Activated CD4-positive, alpha-beta T cell treated with anti-CD3 and anti-CD28 coated beads, Interleukin-10, Interleukin-2, amounts not matched to agents 100 ng/mL and 50 ng/mL, durations not matched to agents 16 hours and 8 hours (primary cell): ENCODE measurements at places on chromosomes 5 and 9.

DNA sequence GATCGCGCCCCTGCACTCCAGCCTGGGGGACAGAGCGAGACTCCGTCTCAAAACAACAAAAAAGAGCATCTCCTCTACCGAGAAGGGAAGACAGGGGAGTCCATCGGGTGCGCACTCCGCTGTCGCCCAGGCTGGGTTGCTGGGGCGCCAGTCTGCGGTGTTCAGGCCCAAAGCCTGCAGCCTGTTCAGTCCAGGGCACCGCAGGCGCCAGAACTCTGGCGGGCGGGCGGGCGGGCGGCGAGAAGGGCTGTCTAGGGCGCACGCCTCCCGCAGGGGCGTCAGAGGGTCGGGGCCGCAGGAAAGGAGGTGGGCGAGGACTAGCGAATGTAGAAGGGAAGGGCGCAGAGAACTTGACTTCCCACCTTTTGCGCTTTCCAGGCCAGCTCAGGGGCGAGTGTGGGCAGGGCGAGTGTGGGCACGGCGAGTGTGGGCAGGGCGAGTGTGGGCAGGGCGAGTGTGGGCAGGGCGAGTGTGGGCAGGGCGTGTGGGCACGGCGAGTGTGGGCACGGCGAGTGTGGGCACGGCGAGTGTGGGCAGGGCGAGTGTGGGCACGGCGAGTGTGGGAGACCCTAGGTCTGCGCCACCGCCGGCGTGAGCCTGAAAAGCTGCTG is 10.5 kb downstream of the PROP1 start:
- DNase-seq = no peak

GRCh38 chr9:6827439-6828145 is 69.8 kb downstream of the KDM4C start:
- peak; percentile 77 for DNase-seq

- DNase-seq = peak; percentile 41
Observed at GRCh38 chr5:52989781-52990527, 802 bp downstream of the ITGA2 start.

- DNase-seq = no peak
Observed at GRCh38 chr9:76338418-76338817, 55.8 kb downstream of the RFK start.

DNA sequence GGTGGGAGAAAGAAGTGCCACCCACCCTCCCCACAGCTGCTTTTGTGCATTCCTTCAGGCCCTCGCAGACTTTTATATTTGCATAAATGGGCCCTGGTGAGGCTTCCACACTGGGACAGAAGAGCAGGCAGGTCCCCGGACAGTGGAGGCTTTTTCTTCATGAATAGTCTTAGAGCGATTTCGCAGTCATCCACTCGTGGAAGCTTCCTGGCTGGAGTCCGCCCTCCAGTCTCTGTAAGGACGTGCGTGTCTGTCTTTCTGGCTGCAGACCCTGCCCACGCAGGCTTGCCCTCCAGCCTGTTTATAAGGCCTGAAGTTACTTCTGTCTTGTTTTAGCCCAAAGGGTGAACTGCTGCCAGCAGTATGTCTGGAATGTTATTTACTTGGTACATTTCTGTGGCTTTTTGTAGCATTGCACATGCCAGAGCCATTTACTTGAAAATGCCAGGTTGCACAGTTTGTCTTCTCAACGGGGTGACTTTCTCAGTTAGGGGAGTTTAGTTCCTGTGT is 195.7 kb downstream of the AOPEP start:
- no peak for DNase-seq

DNA sequence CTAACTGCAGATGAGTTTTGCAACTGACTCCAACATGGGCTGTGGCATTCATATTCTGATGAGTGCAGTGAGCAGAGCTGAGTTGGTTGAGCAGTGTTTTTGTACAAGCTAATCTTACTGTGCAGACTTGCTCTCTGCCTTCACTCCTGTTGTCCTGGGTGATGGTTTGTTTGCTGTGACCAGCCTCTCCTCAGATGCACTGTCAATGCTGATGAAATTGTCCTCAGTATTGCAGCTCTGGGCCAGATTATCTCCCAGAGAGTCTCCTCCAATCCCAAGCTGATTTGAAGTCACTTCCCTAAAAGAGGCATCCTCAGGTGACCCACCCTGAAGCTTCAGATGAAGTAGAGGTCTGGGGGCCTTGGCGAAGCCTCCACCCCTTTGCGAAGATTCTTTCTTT is 581.8 kb downstream of the ACTL7B start:
- no peak for DNase-seq

- peak; percentile 41 for DNase-seq
Observed at GRCh38 chr9:4366591-4367330, 66.9 kb upstream of the GLIS3 start.

DNA sequence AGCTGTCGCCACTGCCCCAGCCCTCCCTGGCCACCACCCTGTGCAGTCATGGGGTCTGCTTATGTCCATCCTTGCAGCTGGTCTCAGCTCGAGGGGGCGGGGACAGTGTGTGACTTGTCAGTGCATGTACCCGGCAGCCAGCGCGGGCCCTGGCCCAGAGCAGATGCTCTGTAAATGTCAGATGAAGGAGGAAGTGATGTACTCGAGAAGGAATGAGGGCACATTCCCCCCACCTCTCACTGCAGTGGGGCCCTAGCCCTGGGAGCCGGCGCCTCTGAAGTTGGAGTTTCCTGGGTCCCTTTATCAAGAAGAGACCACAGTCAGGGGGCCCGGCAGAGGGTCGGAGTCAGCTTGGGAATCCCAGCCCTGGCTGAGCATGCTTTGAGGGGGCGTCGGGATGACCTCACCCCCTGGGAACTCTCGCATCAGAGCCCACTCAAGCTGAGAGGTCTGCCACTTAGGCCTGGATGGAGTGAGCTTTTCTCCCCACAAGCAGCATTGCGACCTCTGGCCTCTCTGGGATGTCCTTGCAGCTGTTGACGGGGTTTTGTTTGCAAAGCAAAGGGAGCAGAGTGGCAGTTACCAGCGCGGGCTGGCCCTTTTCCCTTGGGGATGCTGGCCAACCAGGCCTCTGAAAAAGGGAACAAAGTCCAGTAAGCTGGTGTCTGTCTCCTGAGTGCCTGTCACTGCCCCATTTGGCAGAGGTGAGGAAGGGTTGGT is 19.0 kb downstream of the NEURL1B start:
- DNase-seq = no peak

DNA sequence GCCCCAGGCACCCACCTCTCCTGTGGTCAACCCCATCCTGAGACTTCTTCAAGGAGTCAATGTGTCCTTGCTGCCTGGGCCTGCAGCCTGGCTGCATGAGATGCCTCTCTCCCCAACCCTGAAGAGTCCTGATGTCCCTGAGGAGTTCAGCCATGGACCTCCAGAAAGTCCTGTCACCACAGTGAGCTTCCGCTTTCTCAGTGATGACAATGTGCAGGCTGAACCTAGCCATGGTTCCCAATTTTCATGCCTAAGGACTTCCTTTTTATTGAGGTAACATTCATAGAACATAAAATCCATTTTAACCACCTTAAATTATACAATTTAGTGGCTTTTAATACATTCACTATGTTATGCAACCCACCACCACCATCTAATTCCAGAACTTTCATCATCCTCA is 29.1 kb downstream of the DAP start:
- no peak for DNase-seq

DNA sequence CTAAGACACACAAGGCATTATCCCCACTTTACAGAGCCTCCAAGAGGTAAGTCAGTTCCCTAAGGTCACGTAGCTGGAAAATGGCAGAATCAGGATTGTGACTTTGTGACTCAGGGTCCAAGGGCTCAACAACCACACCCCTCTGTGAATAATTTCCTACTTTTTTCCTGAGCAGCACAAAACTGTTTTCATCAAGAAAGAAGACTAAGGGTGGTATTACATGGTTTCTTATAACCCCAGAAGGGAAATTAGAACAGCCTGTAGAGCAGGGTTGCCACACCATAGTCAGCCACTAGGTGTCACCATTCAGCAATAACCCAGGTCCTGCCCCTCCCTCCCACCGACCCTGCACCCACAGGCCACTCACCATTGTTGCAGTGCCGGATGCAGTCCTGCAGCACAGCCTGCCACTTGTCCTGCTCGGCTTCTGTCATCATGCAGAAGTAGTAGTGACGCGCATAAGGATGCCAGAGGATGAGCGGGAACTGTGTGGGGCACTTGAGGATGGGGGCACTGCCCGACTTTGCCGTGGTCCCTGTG is 72.1 kb downstream of the LRSAM1 start:
- peak; percentile 34 for DNase-seq

DNA sequence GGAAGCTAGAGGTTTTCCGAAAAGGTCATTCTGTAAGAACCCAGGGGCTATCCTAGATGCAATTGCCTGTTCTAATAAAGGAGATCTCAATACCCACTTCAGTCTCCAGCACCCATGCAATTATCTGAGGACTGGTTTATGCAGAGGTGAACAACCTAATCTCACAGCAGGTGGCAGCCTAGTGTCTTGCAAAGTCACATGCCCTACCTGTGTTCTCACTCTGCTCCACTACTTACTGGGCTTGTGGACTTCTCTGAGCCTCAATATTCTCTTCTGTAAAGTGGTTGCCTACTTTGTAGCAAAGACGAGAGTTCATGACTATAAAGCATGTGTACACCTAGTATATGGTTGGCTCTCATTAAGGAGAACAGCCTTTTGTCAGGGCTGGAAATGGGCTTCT is 21.0 kb upstream of the ALDH1B1 start:
- DNase-seq = peak; percentile 33

DNA sequence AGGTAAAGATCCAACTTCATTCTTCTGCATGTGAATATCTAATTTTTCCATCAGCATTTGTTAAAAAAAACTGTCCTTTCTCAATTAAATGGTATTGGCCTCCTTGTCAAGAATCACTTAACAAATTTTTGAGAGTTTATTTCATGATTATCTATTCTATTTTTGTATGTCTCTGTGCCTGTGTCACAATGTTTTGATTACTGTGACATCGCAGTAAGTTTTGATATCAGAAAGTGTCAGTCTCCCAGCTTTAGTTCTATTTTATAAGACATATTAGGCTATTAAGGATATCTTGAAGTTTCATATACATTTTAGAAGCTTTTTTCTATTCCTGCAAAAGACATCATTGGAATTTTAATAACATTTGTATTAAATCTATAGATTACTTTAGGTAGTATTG is 33.6 kb downstream of the GABRA6 start:
- no peak for DNase-seq

- no peak for DNase-seq
Observed at GRCh38 chr9:137423514-137424291, 510 bp downstream of the NOXA1 start.

- DNase-seq = no peak
Observed at GRCh38 chr9:14923701-14924100, 13.5 kb upstream of the FREM1 start.

DNA sequence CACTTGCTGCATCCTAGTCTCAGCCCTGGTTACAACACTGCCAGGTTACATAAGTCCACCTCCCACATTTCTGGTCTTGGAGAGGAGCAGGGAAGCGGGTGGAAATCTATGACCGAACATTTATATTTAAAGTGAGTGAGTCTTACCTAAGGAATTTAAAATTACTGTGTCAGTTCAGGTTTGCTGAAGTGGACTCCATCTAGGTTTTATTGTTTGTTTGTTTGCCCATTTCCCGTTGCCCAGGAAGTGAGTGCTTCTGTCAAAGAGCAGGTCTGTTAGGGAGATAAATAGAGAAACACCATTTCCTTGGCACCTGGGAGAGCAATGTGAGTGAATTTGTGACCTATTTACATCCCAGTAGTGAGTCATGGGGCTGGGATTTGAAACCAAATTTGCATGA is 179.5 kb downstream of the KIF4B start:
- no peak for DNase-seq

- DNase-seq = peak; percentile 95
Observed at GRCh38 chr5:76733049-76733417, 17.1 kb downstream of the F2R start.

GRCh38 chr5:159094745-159095144 is 5.0 kb downstream of the EBF1 start:
- DNase-seq = peak; percentile 35

DNA sequence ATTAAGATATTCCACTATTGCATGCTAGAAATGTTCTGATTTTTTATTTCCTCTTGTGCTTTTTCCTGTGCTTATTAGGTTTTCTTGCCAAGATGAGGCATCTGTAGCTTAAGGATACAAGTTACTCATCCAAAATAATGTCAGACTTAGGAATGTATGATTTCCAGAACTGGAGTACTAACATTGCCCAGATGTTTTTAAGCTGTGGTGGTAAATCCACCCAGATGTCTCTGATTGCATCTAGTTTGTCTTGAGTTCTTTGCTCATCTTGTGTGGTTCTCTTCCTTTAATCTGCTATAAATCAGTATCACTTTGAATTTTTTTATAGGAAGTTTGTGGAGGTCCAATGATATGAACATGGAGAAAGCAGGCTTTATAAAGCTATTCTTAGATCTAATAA is 337.5 kb upstream of the ZNF608 start:
- DNase-seq = no peak

GRCh38 chr9:83219154-83219923 is 156.4 kb upstream of the RASEF start:
- peak; percentile 34 for DNase-seq

- DNase-seq = no peak
Observed at GRCh38 chr5:83179966-83180365, 102.6 kb downstream of the XRCC4 start.

- no peak for DNase-seq
Observed at GRCh38 chr9:129264388-129264787, 86.3 kb upstream of the IER5L start.

- no peak for DNase-seq
Observed at GRCh38 chr9:114549697-114550330, 37.8 kb upstream of the ATP6V1G1 start.

GRCh38 chr9:21692390-21692789 is 110.0 kb upstream of the MTAP start:
- no peak for DNase-seq

- DNase-seq = no peak
Observed at GRCh38 chr5:133086366-133086875, 34.6 kb downstream of the HSPA4 start.

- no peak for DNase-seq
Observed at GRCh38 chr9:27659001-27659400, 85.7 kb upstream of the C9orf72 start.

DNA sequence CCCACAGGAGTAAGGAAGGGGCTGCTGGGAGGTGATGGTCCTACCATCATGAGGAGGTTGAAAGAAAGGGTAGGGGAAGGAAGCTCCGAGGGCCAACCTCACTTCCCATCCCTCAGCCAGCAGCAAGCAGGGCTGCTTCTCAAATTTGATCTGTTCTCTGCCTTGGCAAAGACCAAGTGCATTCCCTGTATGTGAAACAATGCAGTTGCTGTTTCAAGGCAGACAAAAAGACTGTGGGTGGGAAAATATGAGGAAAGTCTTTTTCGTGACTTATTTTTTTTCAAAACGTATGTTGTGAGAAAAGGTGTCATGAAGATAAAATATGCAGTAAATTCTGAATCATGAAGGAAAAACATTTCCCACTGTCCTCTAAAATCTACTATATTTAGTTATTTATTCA is 165.9 kb downstream of the ARSB start:
- no peak for DNase-seq
